Activated naive CD4-positive, alpha-beta T cell treated with anti-CD3 and anti-CD28 coated beads, Interleukin-2, amount 50 U/mL, for 72 hours (primary cell): ENCODE measurements at places on chromosomes 3 and 15.

DNA sequence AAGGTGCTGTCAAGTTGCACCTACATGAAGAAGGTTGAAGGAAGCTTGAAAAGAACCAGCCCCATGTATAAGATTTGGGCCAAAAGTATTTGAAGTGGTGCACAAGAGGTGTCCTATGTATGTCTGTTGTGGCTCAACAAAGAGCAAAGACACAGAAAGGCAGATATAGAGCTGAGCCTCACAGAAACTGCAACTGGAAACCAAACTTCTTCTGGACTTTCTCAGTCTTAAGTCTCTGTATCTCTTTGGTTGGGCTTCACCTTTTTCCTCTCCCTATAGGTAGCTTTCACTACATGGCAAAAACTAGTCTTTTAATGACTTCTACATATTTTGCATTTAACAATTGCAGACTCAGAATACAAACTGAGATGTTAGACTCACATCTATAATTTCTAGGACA, 8.8 kb upstream of the CMC1 start:
- DNase-seq: no peak

- no peak for DNase-seq
Observed at GRCh38 chr3:88641033-88641604, 466.3 kb upstream of the EPHA3 start.

DNA sequence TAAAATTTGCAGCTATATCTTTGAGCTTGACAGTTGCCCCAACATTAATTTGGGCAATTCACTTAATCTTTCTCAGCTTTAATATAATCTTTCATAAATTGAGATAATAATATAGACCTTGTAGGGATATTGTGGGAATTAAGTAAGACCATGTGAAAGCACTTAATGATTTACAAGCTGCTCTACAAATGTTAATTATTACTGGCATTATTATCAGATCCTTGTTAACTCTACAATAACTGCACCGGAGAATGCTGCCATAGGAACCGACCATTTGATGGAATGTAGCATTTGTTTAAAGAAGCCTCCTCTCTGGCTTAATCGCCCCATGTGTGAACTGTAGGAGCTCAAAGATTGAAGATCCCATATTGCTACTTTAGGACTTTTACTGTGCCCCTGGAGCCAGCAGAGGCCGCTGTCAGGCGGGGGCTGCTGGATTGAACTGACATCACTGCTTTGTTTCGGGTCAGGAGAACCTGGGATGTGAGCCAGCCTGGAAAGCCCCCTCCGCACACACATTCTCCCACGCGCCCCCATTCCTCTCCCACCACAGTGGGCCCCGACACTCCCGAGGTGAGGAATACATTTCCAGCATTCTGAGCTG, 154.2 kb upstream of the TNIK start:
- DNase-seq: no peak

DNA sequence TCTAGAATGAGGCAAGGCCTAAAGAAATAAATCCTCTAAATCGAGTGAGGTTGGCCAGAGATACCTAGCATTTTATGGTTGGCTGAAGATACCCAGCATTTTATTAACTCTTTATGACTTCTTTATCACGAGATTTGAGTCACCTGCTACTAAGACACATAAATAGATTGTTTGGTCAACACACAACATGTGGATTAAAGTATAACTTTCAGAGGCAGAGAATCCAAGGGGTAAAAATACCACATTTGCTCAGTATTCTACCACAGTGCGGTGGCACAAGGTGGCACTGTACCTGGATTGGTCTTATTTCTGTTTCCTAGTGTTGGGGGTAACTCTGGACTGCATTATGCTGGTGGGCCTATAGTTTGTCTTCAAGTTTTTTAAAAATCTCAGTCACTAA, 27.0 kb upstream of the VILL start:
- DNase-seq: no peak

DNA sequence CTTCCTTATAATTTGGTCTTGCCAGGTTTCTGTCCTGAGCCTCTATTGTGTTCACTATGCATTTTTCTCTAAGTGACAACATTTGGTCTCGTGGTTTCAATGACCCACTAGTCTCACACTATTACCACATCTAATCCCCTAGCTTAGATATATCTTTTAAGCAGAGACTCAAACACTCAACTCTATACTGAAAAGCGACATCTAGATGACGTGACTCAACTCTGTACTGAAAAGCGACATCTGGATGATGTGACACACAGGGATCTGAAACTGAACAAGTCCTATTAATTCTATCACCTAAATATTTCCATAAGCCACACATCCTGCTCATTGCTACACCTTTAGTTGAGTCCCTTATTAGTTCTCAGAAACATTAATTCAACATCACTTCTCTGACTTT, 141.7 kb upstream of the MBNL1 start:
- DNase-seq: no peak

DNA sequence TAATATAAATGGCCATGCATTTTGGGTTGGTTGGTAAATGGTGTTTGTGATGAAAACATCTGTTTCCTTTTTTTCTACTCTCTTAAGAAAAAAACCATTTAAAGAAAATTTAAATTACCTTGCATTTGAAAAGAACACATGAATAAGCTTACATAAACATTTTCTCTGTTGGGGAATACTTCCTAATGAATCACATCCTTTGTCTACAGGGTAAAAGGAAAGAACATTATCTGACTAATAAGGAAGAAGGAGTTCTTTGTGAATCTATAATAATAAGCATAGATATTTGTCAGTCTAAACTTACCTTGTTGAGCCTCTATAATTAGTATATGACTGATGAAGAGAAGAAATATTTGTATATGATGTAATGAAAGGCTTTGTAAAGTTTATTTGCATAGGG, 254.1 kb upstream of the ZNF717 start:
- DNase-seq: no peak

DNA sequence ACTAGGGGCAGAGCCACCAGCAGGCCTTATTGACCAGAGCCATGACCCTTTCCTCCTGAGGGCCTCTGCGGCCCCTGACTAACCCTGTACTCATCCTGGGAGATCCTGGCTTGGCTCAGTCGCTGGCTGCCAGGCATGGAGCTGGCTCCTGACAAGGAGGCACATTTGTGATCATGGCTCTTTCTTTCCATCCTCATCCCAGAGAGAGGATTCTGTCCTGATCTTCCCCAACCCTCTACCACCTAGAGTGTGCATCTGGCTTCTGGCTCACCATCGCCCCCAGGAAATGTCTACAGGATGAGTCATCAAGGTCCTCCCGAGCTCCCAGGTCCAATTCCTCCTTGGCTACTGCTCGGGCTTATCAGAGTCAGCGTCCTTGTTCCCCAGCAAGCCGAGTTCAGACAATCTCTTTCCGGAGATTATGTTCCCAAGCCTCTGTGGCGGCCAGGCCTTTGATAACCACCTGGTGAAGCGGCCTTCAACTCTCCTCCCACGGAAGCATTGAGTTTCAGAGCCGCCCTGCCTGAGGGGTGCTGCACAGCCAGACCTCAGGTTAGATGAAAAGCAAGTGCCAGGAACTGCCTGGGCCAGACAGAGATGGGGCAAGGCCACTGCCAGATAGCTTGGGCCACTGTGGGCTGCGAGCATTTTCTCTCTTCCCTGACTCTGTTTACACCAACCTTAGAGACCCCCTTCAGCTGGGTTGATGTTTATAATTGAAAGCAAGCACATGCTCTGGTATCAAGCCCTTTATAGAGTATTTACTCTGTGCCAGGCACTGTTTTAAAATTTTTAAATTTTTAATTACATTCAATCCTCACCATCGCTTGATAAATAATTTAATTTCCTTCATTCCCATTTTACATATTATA, 44.3 kb upstream of the MRPS22 start:
- no peak for DNase-seq

- no peak for DNase-seq
Observed at GRCh38 chr15:70266412-70267121, 168.8 kb upstream of the TLE3 start.

- DNase-seq: no peak
Observed at GRCh38 chr15:36495456-36495991, 83.9 kb upstream of the CDIN1 start.

GRCh38 chr3:183038221-183038620, 57.9 kb upstream of the DCUN1D1 start:
- no peak for DNase-seq

DNA sequence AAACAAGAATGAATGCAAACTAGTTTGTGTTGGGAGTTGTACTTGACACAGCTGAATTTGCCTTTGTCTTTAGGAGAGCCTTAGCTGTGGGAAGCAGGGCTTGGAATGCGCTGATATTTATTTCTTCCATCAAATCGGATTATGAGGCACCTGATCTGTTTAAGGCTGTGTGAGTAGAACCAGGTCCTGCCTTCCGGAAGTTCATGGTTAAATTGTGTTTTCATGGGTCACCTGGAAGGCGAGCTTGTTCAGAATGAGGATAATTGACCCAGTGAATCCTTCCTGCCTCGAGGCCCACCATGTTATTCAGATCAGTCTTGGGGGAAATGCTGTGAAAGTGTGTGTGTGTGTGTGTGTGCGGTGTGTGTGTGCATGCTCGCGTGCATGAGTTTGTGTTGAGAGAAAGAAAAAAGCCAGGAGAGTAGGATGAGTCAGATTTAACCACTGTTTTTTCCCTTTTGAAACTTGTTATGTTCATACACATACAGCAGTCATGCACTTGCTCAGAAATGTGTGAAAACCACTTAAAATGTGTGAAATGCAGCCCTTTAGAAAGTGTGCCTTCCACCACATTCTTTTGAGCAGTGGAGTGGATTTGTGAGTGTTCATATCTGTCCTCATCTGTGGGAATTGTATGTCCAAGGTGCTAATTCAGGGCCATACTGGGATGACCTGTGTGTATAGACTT, 36.7 kb downstream of the SMAD3 start:
- DNase-seq: peak; percentile 64

- no peak for DNase-seq
Observed at GRCh38 chr3:151377768-151378385, 6.7 kb downstream of the P2RY12 start.

GRCh38 chr15:57167821-57168395, 208.4 kb upstream of the CGNL1 start:
- no peak for DNase-seq

- DNase-seq: peak; percentile 15
Observed at GRCh38 chr3:129399895-129400357, 28.5 kb downstream of the EFCAB12 start.

DNA sequence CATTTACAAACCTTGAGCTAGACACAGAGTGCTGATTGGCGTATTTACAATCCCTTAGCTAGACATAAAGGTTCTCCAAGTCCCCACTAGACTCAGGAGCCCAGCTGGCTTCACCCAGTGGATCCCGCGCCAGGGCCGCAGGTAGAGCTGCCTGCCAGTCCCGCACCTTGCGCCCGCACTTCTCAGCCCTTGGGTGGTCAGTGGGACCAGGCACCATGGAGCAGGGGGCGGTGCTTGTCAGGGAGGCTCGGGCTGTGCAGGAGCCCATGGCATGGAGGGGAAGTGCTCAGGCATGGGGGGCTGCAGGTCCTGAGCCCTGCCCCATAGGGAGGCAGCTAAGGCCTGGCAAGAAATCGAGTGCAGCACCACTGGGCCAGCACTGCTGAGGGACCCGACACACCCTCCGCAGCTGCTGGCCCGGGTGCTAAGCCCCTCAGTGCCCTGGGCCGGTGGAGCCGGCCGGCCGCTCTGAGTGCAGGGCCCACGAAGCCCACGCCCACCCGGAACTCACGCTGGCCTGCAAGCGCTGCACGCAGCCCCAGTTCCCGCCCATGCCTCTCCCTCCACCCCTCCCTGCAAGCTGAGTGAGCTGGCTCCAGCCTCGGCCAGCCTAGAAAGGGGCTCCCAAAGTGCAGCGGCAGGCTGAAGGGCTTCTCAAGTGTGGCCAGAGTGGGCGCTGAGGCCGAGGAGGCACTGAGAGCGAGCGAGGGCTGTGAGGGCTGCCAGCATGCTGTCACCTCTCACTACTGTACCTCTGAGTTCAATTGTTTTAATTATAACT, 1213.9 kb downstream of the OTOL1 start:
- no peak for DNase-seq

DNA sequence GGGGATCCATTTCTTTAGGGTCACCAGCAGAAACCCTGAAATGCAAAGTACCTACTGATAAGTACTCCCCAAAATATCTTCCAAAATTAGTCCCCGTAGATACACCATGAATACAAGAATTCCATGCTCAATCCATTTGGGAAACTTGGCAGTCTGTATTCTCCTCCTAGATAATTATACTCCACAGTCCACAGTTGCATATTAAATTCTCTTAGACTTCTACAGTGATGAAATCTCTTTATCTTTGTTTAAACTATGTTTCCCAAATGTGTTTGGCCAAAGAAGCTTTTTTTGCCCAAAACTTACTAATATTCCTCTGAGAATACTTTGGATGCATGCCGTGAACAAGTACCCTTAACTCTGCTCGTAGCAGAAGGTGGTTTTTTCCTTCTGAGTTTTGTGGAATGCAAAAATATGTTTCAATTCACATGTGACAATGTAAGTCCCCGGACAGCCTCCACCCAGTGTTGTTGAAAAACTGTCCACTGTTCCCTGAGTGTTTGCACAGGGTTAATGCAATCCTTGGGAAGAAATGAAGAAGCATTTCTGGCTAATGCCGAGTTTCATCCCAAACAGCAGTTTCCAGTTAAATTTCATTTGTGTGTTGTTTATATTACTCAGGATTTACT, 126.7 kb downstream of the ARNT2 start:
- no peak for DNase-seq

- DNase-seq: no peak
Observed at GRCh38 chr3:126969586-126969985, 13.3 kb upstream of the PLXNA1 start.

DNA sequence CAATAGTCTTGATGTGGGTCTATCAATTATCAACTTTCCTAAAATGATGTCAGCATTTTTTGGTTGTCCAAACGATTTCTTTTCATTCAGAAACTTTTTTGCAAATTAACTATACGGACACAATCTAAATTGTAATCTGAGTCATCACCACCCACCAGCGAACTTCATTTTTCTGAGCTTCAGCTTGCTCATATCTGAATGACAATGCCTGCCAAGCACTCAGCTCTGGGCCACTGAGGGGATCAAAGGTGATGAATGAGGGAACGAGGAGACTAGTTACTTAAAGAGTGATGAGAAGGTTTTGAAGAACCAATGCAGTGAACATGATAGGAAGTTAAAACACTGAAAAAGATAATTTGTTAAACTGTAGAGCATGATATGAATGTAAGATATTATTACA, 14.9 kb upstream of the TBC1D23 start:
- DNase-seq: no peak
